ENCODE measurements at places on chromosomes 4 and X. TPM values are rescaled to one million over a fixed set of nuclear protein-coding genes. Genes with fewer than 3 reads are reported as not detected.

MMRN1 gene
- 0.54 TPM for polyA plus RNA-seq

PSAPL1 gene
- 5.9 TPM for polyA plus RNA-seq

NPNT gene
- 26.7 TPM for polyA plus RNA-seq

ERVMER34-1 gene
- 3.2 TPM for polyA plus RNA-seq

NOX1 gene
- 6.7 TPM for polyA plus RNA-seq

JAKMIP1 gene
- polyA plus RNA-seq, result 0.68 TPM

CORIN gene
- 168 TPM for polyA plus RNA-seq

SCRG1 gene
- polyA plus RNA-seq, result 2.7 TPM

CFAP299 gene
- 0.34 TPM for polyA plus RNA-seq

MAEA gene
- polyA plus RNA-seq, result 76.8 TPM

C4orf50 gene
- polyA plus RNA-seq, result not detected

Data from cardiac muscle cell (in vitro differentiated cells and primary cell).